ENCODE measurements at places on chromosomes 3 and 15.
A peak's percentile ranks its signal among the peaks of the same experiment; 100 is the strongest.

DNA sequence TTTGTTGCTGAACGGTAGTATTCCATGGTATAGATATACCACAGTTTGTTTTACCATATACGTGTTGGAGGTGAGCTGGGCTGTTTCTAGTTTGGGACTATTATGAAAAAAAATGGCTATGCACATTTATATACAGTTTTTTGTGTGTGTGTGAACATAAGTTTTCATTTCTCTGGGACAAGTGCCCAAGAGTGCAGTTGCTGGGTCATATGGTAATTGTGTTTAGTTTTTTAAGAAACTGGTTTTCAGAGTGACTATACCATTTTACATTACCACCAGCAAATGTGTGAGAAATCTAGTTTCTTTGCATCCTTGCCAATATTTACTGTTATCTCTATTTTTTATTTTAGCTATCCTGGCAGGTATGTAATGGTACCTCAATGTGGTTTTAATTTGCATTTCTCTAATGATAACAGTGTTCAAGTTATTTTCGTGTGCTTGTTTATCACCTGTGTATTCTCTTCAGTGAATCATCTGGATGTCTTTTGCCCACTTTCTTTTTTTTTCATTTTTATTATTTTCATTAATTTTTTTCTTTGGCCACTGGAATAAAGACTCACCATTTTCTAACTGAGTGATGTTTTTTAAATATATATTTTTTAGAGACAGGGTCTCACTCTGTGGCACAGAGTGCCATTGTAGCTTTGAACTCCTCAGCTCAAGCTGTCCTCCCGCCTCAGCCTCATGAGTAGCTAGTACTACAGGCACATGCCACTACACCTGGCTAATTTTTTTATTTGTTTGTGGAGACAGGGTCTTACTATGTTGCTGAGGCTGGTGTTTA lies 75.3 kb downstream of the ZNF609 start:
- peaks cover 36% of the 10 kb centered on the region for H3K4me1 ChIP-seq
- H3K36me3 ChIP-seq: no peaks in the 10 kb centered on the region
- DNase-seq: no peak
- no peaks in the 10 kb centered on the region for H3K27me3 ChIP-seq

- DNase-seq: no peak
- H3K36me3 ChIP-seq: peaks cover 15% of the 10 kb centered on the region
- H3K4me3 ChIP-seq: no peak overlapping the region
- H3K4me1 ChIP-seq: peaks cover 29% of the 10 kb centered on the region
- no peaks in the 10 kb centered on the region for H3K27me3 ChIP-seq
Observed at GRCh38 chr3:16402451-16402850, 111.0 kb downstream of the RFTN1 start.

DNA sequence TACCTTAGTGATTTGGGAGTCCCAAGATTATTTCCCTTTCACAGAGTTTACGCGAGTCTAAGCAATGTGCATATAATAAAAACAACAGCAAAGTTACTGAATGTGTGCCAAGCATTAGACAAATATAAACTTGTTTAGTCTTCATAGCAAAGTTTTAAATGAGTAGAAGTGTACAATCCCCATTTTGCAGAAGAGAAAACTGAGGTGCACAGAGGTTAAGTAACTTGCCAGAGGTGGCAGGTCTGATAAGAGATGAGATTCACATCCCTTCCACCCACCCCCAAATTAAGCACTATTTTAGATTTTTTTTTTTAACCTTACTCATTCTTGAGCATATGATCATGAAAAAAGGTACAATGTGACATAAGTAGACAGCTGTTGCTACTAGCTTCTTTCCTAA lies 2.2 kb upstream of the SUCLG2 start:
- peaks cover 47% of the 10 kb centered on the region for H3K4me1 ChIP-seq
- no peaks in the 10 kb centered on the region for H3K27me3 ChIP-seq
- no peak for DNase-seq
- no peak overlapping the region for H3K27ac ChIP-seq
- H3K36me3 ChIP-seq: peaks cover 13% of the 10 kb centered on the region

DNA sequence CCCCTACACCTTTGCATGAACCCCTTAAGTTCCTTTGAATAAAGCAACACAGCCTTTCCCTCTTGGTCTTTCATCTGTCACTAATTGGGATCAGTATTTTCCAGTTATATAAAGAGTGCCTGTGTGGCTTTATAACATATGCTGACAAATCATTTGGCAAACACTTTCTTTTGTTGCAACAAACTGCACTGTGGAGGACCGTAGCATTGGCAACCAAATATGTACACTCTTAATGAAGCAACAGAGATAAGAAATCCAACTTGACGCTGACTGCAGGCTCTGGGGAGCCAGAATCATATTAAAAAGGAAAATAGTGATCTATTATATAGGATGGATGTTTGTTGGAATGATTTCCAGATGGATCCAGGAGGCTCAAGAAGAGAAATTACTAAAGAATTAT lies 120.1 kb upstream of the PRICKLE2 start:
- no peaks in the 10 kb centered on the region for H3K36me3 ChIP-seq
- H3K27ac ChIP-seq: no peak overlapping the region
- no peaks in the 10 kb centered on the region for H3K4me1 ChIP-seq
- no peak overlapping the region for H3K4me3 ChIP-seq

- H3K27me3 ChIP-seq: peaks cover 47% of the 10 kb centered on the region
- DNase-seq: no peak
- H3K27ac ChIP-seq: no peak overlapping the region
Observed at GRCh38 chr15:92541291-92542200, 114.0 kb downstream of the FAM174B start.

DNA sequence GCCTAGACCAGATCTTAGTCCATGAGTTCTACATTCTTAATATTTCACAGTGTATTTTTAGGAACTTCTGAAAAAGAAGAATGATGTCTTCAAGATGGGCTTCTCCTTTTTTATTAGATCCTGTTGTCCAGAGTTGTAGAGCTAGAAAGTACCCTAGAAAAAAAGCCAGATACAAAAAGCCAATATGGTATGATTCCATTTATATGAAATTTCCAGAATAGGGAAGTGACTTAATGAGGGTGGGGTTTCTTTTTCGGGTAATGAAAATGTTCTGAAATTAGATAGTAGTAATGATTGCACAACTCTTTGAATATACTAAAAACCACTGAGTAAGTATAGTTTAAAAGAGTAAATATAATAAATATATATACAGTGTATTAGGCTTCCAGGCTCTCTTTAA lies 116.9 kb downstream of the NFKBIZ start:
- no peaks in the 10 kb centered on the region for H3K36me3 ChIP-seq
- H3K27me3 ChIP-seq: no peaks in the 10 kb centered on the region
- H3K27ac ChIP-seq: no peak overlapping the region
- no peak for DNase-seq
- no peak overlapping the region for H3K4me3 ChIP-seq

DNA sequence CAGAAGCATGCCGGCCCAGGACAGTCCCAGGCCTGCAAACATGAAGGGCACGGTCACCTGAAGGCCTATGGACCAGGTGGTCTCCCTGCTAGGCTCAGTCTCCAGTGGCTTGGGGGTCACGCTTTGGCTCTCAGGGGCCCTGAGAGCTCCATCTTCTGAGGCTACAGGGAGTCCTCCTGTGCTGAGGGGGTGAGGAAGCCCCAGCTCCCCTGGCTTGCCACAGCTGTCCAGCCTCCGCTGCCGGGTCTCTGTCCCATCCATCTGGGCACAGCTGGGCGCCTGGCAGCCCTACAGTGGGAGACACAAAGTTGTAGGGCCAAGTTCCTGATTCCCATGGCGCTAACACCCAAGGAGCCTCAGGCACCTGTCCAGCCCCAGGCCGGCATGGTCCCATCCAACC lies 16.0 kb downstream of the SLC41A3 start:
- no peaks in the 10 kb centered on the region for H3K27me3 ChIP-seq
- H3K4me3 ChIP-seq: no peak overlapping the region
- DNase-seq: no peak
- peaks cover 21% of the 10 kb centered on the region for H3K4me1 ChIP-seq
- H3K27ac ChIP-seq: no peak overlapping the region
- peaks cover 4% of the 10 kb centered on the region for H3K36me3 ChIP-seq

DNA sequence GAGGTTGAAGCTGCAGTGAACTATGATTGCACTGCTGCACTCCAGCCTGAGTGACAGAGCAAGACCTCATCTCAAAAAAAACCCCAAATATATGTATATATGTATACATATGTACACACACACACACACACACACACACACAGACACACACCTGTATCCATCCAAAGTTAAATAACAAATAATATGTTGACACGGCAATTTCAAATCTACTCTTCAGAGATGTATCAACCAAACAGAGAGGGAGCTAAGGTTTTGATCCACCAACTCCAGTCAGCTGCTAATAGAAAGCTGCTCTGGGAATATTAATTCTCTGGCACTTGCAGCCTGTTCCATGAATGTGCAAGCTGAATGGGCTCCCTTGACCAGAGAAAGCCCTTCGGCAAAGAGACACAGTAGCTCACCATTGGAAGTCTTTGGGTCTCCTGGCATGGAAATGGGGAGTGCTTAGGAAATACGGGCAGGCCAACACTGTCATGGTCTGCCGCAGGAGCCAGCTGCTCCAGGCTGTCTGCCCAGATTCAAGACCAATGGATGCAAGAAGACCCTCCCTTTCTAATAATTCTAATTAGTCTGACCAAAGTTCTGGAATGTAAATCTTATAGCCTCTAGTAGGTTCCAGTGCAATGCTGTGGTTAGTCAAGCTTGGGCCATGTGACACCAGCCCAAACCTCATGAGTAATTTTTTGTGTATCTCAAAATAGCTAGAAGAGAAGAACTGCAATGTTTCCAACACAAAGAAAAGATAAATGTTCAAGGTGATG lies 299.8 kb downstream of the KBTBD8 start:
- no peaks in the 10 kb centered on the region for H3K36me3 ChIP-seq
- no peaks in the 10 kb centered on the region for H3K27me3 ChIP-seq
- H3K27ac ChIP-seq: no peak overlapping the region
- H3K4me3 ChIP-seq: no peak overlapping the region
- no peak for DNase-seq
- H3K4me1 ChIP-seq: no peaks in the 10 kb centered on the region

- no peaks in the 10 kb centered on the region for H3K4me1 ChIP-seq
- DNase-seq: no peak
- H3K27ac ChIP-seq: no peak overlapping the region
- no peaks in the 10 kb centered on the region for H3K27me3 ChIP-seq
- H3K4me3 ChIP-seq: no peak overlapping the region
Observed at GRCh38 chr3:157982359-157982758, 123.9 kb downstream of the SHOX2 start.

DNA sequence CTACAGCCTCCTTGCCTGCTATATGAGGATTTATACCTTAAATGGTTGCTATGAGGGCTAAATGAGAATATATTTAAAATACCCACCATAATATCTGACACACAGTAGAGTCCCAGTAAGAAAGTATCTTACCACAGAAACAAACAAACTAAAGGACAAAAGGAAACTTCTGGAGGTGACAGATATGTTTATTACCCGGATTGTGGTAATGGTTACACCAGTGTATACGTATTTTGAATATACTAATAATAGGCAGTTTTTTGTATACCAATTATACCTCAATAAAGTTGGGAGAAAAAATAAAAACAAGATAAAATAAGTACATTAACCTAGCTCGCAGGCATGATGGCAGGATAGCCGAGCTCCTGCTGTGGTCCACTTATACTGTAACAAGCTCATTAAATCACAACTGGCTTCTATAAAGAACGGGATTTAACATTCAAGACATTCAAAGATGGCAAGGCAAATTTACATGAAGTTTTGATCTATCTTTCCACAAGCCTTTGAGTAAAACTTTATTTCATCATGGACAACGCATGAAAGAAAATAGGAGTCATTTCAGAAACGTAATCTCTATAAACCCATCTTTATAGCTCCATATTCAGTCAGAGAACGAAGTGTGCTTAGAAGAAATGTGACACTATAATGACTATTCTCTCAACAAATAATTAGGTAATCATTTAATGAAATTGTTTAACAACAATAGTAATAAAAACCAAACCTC lies 1.5 kb downstream of the RPN1 start:
- no peaks in the 10 kb centered on the region for H3K27me3 ChIP-seq
- H3K4me1 ChIP-seq: peaks cover 32% of the 10 kb centered on the region
- no peak for DNase-seq
- peaks cover 40% of the 10 kb centered on the region for H3K36me3 ChIP-seq
- H3K4me3 ChIP-seq: peak overlapping the region; percentile 86
- H3K27ac ChIP-seq: peak overlapping the region; percentile 94

DNA sequence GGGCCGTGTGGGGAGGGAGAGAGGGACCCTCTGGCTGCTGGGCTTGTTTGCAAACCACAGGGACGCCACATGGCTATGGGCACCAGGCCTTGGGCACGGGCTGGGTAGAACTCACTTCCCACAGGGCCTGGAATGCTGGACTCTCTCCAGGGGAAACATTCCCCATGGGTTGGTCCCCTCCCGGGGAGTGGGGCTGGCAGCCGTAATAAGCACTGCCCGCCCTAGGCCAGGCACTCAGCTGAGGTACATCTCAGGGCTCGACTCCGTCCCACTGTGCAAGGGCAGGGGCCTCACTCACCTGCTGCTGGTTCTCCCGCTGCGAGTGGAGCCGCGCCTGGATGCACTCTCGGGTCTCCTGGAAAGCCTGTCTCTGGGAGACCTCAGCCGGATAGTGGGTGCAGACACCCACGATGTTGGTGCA lies 96.7 kb downstream of the ADCY5 start:
- DNase-seq: no peak
- no peak overlapping the region for H3K27ac ChIP-seq
- H3K4me1 ChIP-seq: no peaks in the 10 kb centered on the region
- H3K36me3 ChIP-seq: no peaks in the 10 kb centered on the region
- no peak overlapping the region for H3K4me3 ChIP-seq
- peaks cover 61% of the 10 kb centered on the region for H3K27me3 ChIP-seq

- peaks cover 40% of the 10 kb centered on the region for H3K27me3 ChIP-seq
- H3K4me1 ChIP-seq: no peaks in the 10 kb centered on the region
- DNase-seq: no peak
- H3K27ac ChIP-seq: no peak overlapping the region
- no peak overlapping the region for H3K4me3 ChIP-seq
- no peaks in the 10 kb centered on the region for H3K36me3 ChIP-seq
Observed at GRCh38 chr15:60259469-60259868, 138.3 kb downstream of the ANXA2 start.

DNA sequence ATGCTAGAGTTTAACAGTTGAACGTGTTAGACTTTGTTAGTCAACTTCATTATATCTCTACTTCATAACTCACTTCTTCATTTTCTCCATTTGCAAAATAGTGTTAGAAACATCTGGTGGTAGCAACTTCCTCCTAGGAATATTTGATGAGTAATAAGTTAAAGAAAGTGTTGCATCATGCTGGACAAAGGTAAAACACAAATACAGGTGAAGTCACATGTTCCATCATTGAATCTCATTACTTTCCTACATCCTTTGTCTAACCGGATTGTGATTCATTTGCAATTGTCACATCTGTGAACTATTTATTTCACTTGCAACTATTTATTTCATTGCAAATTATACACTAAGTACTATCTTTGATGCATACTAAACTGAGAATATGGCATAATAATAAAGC lies 186.5 kb downstream of the TUSC7 start:
- no peaks in the 10 kb centered on the region for H3K27me3 ChIP-seq
- H3K36me3 ChIP-seq: no peaks in the 10 kb centered on the region
- no peak overlapping the region for H3K4me3 ChIP-seq
- no peak overlapping the region for H3K27ac ChIP-seq

DNA sequence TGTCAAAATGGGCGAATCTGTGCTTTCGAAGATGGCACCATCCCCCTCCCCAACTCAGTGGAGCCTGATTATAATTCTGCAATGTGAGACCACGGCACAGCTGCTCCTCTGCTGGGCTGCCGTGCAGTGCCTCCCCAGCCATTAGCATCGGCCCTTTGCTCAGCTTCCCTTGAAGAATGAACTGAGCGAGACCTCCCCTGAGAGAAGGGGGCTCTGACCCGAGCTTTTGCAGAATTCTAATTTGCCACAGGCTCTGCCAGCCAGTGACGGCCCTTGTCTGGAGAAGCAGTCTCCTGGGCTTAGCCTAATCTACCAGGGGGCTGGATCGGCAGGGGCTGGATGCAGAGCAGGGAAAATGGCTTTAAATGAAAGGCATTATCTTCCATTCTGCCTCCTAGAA lies 57.2 kb downstream of the GLDN start:
- no peak overlapping the region for H3K27ac ChIP-seq
- H3K4me3 ChIP-seq: no peak overlapping the region
- no peaks in the 10 kb centered on the region for H3K36me3 ChIP-seq

Measured in effector memory CD8-positive, alpha-beta T cell (primary cell).